Non-pigmented ciliary epithelial cell (primary cell): ENCODE measurements at places on chromosomes 2 and 18.

DNA sequence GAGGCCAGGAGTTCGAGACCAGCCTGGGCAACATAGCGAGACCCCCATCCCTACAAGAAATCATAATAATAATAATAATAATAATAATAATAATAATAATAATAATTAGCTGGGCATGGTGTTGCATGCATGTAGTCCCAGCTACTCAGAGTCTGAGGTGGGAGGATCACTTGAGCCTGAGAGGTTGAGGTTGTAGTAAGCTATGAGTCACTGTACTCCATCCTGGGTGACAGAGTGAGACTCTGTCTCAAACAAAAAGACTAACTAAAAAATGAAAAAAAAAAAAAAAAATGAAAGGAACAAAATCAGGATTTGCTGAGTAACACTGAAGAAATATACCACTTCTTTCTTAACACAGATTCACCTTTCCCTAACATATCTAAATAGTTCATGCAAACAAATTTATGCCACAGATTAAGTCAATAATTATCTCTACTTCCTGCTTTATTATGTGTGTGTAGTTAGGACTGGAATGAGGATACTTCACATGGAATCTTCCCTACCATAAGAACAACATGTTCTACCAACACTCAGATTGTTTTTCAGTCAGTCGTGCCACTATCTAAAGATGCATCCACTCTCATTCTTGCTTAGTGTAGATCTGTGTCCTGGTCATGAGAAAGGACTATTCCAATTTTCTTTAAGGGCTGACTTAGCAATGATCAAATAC is 928.7 kb downstream of the SLC4A3 start:
- DNase-seq, result no peak

DNA sequence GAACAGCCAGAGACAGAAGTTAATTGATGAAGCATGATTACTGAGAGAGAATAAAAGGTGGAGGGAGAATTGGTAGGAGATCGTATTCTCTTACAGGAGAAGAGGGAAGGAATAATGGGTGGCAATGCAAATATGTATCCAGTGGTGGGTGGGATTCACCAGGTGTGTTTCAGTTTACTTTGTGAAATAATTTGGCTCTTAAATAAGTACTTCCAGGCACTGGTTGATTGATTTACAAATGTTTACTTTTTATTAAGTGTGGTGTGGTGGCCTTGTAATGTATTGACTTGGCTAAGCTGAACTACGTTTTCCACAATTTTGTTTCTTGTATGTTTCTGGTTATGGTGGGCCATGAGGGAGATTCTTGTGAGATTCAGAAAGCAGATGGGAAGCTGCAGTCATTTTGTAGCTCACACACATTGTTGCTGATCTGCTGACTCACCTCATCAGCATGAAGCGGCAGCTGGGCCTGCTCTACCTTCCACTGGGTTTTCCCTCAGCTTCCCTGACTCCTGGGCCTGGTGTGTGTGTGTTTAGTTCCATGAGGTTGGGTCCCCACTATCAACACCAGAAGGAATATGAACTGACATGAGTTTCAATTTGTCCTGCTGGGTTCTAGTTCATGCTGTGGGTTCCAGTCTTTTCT is 32.6 kb downstream of the MYL12B start:
- peak; percentile 43 for DNase-seq

GRCh38 chr2:203690117-203690431 is 16.4 kb upstream of the CD28 start:
- DNase-seq, result no peak

- DNase-seq, result no peak
These were observed 42.0 kb downstream of the RDH14 start for GRCh38 chr2:18518116-18519111.

GRCh38 chr2:121910139-121910538 is 154.7 kb downstream of the TSN start:
- DNase-seq, result no peak
